ENCODE measurements at places on chromosomes 3 and 15.

DNA sequence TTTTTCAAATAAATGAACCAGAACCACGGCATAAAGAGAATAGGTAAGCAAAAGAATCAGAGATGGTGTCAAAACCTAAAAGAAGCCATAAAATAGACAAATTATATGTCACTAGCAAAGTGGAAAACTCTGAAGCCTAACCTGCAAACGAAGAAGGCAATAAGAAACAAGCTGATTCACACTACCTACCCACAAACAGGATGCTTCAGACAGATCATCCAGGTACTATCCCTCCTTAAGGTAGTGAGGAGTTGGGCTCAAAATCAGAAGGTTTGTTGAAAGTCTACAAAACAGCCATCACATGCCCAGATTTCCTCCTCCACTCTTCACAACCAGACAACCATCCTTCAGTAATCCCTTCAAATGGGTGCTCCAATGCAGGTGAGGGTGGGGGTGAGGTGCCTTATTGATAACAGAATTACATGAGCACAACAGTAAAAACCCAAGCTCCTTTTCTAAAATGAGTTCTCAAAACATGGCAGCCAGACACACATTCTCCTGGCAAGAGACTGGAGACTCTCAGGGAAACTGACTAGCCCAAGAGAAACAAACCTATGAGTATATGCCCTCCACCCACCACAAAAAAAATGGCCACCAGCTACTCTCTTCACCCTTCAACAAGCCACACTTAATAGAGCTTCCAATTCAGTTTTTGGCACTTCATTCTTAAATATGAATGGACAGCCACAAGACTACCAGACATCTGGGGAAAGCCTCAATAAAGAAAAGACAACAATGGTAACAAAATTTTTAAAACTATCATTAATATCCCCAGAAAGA lies 6.4 kb downstream of the KPNA1 start:
- DNase-seq, result no peak

GRCh38 chr3:140021269-140021668 lies 86.3 kb downstream of the CLSTN2 start:
- no peak for DNase-seq

DNA sequence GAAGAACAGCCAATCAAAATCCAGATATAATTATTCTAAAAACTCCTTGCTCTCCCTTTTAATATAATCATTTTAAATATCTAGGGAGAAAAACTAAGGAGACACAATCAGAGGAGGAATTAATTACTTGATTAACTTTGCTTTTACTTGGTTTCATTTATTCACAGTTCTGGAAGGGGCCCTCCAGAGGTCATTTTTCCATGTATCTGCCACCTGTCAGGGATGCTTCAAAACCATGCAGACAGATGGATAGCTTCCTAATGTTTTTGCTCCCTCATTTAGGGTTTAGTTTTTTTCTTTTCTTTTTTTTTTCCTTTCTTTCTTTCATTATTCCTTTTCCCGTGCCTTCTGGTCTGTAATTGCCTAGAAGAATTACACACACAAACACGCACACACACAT lies 438.1 kb upstream of the ARPP21 start:
- DNase-seq, result no peak

DNA sequence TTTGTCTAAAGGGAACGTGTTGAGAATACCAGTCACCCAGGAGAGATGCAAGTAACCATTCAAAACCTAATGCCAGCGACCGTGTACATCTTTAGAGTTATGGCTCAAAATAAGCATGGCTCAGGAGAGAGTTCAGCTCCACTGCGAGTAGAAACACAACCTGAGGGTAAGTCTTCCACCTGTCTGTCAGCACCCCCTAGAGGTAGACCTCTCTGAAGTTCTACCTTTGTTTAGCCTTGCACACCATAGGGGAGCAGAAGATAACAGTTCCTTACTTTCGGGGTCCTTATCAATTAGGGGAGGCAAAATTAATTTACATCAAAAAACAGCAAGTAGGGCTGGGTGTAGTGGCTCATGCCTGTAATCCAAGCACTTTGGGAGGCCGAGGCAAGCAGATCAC lies 124.4 kb downstream of the HCN4 start:
- DNase-seq, result no peak

GRCh38 chr3:133475245-133476010 lies 75.6 kb downstream of the BFSP2 start:
- no peak for DNase-seq

DNA sequence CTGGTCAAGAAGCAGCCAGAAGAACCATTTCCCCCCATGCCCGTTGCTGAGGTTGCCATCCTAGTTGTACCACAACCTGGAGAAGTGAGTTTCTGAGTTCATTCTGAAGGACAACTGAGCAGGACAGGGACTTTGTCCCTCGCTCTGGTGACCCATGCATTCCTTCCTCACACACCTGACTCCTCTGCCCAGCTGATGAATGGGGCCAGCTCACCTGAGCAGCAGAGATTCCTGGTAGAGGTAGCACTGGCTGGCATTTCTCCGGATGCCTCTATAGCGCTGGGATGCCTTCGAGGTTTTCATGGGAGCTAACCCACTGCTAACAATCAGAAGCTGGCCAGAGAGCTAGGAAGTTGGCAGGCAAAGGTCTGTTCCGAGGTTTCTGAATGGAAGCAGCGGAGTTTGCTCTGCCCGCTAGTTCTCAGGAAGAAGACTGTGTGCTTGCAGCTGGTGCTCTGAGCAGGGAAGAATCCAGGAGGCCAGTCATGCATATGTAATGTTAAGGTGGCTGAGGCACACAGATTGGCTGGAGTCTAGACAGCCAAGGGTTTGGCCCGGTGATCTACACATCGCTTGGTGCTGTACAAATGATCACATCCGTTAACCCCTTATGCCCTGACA lies at the start of gene TMC3:
Gene TMC3, minus strand, starts transcription at position 439 of the 621 bp plus-strand sequence. Its CDS starts 136 bp downstream, at position 303.
- no peak for DNase-seq

- no peak for DNase-seq
These were observed 163.3 kb downstream of the AKAP13 start for GRCh38 chr15:85543741-85544155.

DNA sequence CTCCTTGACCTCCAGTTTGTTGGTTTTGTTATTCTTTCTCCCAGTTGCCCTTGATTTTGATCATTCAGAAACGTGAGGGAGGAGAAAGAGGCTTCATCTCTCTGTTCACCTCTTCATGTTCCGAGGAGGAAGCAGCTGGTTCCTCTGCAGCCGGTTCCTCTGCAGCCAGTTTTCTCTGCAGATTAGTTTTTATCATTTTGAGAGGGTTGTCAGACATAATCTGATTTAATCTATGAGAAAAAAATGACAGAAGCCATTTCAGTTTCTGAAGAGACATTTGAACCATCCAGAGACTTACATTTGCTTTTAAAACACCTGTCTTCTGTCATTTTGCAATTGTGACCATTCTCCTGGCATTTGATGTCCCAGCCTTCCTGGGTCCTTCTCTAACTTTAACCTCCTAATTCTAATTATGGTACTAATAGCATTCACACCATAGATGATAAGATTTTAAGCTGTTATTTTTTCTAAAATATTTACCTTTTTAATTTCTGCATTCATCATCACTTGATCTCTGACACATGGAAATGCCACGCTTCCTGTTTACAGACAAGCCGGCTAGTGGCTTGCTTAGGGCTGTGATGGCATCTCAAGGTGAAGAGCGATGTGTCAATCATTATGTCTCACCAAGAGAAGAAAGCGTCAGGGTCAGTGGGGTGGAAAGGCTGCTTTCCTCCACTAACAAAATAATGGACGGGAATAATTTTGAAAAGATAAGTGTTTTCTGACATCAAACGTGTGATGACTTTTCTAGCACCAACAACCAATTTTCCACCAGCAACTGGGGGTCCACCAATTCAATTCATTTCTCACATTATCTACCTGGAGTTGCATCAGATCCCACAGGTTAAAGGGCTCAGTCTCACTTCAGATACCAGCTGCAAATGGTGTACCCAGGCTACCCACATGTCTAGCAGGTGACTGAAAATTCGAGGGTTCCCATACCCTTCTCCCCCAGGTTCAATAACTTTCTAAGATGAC lies 76.4 kb downstream of the CHRNA7 start:
- no peak for DNase-seq

DNA sequence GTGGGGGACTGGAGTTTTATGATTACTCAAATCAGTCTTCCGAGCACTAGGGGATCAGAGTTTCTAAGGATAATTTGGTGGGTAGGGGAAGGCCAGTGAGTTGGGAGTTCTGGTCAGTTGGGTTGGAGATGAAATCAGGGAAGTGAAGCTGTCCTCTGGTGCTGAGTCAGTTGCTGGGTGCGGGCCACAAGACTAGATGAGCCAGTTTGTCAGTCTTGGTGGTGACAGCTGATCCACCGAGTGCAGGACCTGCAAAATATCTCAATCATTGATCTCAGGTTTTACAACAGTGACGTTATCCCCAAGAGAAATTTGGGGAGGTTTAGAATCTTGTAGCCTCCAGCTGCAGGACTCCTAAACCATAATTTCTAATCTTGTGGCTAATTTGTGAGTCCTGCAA lies 249.4 kb downstream of the FAM43A start:
- DNase-seq, result no peak

- DNase-seq, result no peak
These were observed 46.5 kb downstream of the NEK10 start for GRCh38 chr3:27322634-27323033.

GRCh38 chr3:174204765-174205164 lies 654.4 kb upstream of the NAALADL2 start:
- DNase-seq, result no peak

GRCh38 chr15:49421991-49422390 lies 1.1 kb upstream of the FGF7 start:
- peak; percentile 56 for DNase-seq

- DNase-seq, result peak; percentile 98
These were observed 67.5 kb downstream of the RPL22L1 start for GRCh38 chr3:170802164-170803151.

GRCh38 chr3:1908651-1909445 lies 189.8 kb upstream of the CNTN4 start:
- DNase-seq, result no peak

DNA sequence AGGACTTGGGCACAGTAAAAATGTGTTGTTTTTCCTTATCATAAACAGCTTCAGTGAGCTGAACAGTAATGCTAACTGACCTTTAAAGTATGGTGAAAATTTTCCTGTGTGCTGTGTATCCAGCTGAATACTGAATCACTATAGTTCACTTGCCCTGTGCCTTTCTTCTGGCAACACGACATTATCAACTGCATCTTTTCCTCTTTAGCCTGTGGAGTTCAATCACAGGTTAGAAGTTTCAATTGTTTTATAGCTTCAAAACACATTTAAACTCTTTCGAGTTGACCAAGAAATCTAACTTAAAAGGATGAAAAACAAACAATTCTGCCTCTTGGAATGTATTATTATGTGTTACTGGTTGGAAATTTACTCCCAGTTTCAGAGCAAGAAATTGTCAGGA lies 1120.7 kb upstream of the ALCAM start:
- DNase-seq, result no peak

GRCh38 chr3:58272891-58273290 lies 33.2 kb upstream of the RPP14 start:
- DNase-seq, result no peak

GRCh38 chr3:150577855-150578254 lies 25.3 kb upstream of the SELENOT start:
- no peak for DNase-seq

- no peak for DNase-seq
These were observed 41.8 kb downstream of the PRR23E start for GRCh38 chr3:127234778-127235177.
